ENCODE measurements at places on chromosomes 2 and 18.

DNA sequence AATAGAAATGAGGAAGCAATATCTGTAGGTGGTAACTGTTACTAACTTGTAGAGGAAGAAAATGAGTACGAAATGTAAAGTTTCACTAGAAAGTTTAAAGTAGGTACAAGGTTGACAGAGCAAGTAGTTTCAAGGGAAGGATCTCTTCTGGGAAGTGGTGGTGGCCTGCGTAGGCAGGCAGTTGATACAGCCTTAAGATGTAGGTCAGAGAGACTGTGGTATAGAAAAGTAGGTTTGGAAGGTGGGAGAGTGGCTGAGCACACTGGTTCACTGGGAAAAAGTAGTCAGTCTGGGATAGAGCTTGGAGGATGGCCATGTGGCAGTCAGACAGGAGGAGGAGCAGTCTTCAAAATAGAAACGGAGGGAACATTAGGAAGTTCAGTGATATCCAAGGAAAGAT, 23.5 kb downstream of the KDM3A start:
- DNase-seq, result no peak

GRCh38 chr18:48376406-48376805, 32.8 kb downstream of the ZBTB7C start:
- no peak for DNase-seq

GRCh38 chr2:45904267-45904945, 252.9 kb downstream of the PRKCE start:
- DNase-seq, result peak; percentile 31

GRCh38 chr2:71250935-71251334, 24.0 kb upstream of the PAIP2B start:
- DNase-seq, result no peak

GRCh38 chr2:69770193-69770702, 28.3 kb downstream of the ANXA4 start:
- peak; percentile 90 for DNase-seq

- peak; percentile 61 for DNase-seq
Observed at GRCh38 chr2:177753682-177754491, 318.7 kb downstream of the PDE11A start.

- no peak for DNase-seq
Observed at GRCh38 chr2:887639-888038, 63.0 kb upstream of the SNTG2 start.

GRCh38 chr18:45775743-45776142, 49.7 kb upstream of the SIGLEC15 start:
- DNase-seq, result no peak

GRCh38 chr2:189348369-189348768, 92.9 kb upstream of the WDR75 start:
- no peak for DNase-seq

- no peak for DNase-seq
Observed at GRCh38 chr2:2075875-2076529, 255.1 kb downstream of the MYT1L start.

- no peak for DNase-seq
Observed at GRCh38 chr2:88707003-88707402, 15.5 kb downstream of the RPIA start.

GRCh38 chr18:75010278-75010677, 198.7 kb downstream of the PTGR3 start:
- no peak for DNase-seq

All from astrocyte (in vitro differentiated cells and primary cell).